ENCODE measurements at places on chromosomes 7 and 10. TPM values are rescaled to one million over a fixed set of nuclear protein-coding genes. Genes with fewer than 3 reads are reported as not detected.

COL1A2 gene
- 2,173 TPM for total RNA-seq

CYP2W1 gene
- total RNA-seq = not detected

DOCK4 gene
- 16.4 TPM for total RNA-seq

CNTNAP2 gene
- 0.65 TPM for total RNA-seq

Measured in epithelial cell of alveolus of lung (primary cell).